Epithelial cell of alveolus of lung (primary cell): ENCODE measurements at places on chromosomes 3 and 15. TPM values are rescaled to one million over a fixed set of nuclear protein-coding genes. Genes with fewer than 3 reads are reported as not detected.

The ANKUB1 gene
- not detected in 2 replicates for total RNA-seq

The CPLX3 gene
- 0.48 TPM in 1 of 2 replicates, not detected in the other for total RNA-seq

The GALNT15 gene
- total RNA-seq: 1.2 and 16.8 TPM in 2 replicates

The COL8A1 gene
- 40.2 and 160 TPM in 2 replicates for total RNA-seq

The APOD gene
- total RNA-seq: 7.3 and 7.9 TPM in 2 replicates

The ERICH6 gene
- 0.48 TPM in 1 of 2 replicates, not detected in the other for total RNA-seq

The B3GNT5 gene
- total RNA-seq: 20.4 and 32.1 TPM in 2 replicates

The CDHR4 gene
- total RNA-seq: 0.16 TPM in 1 of 2 replicates, not detected in the other

The CCRL2 gene
- 0.39 TPM in 1 of 2 replicates, not detected in the other for total RNA-seq

The CCR9 gene
- total RNA-seq: not detected in 2 replicates

The C2CD4B gene
- 0.13 and 4.1 TPM in 2 replicates for total RNA-seq

The ESYT3 gene
- total RNA-seq: under 0.01 TPM in 1 of 2 replicates, not detected in the other

The NR1I2 gene
- total RNA-seq: not detected in 2 replicates

The TRPM1 gene
- total RNA-seq: not detected in 2 replicates

The ANKRD63 gene
- total RNA-seq: not detected in 2 replicates

The ACKR4 gene
- total RNA-seq: not detected in 2 replicates

The NDN gene
- 76.9 and 172 TPM in 2 replicates for total RNA-seq

The ZNF717 gene
- 5.3 and 10.7 TPM in 2 replicates for total RNA-seq

The ALDH1A3 gene
- 22.7 and 71.6 TPM in 2 replicates for total RNA-seq

The CLRN1 gene
- total RNA-seq: not detected in 2 replicates

The RASGRP1 gene
- 0.52 TPM in 1 of 2 replicates, not detected in the other for total RNA-seq

The ACKR2 gene
- total RNA-seq: 0.91 and 1.1 TPM in 2 replicates

The REC114 gene
- not detected in 2 replicates for total RNA-seq

The CAMK2N2 gene
- total RNA-seq: 0.39 TPM in 1 of 2 replicates, not detected in the other

The DPPA4 gene
- 0.39 TPM in 1 of 2 replicates, not detected in the other for total RNA-seq

The SCG5 gene
- total RNA-seq: 24.4 and 46.5 TPM in 2 replicates

The NEDD4 gene
- total RNA-seq: 19.0 and 19.9 TPM in 2 replicates

The GFM1 gene
- total RNA-seq: 15.1 and 15.6 TPM in 2 replicates

The ADCY5 gene
- 0.13 and 0.16 TPM in 2 replicates for total RNA-seq

The MYZAP gene
- 0.72 and 0.78 TPM in 2 replicates for total RNA-seq

The CSTA gene
- total RNA-seq: 0.88 and 2.1 TPM in 2 replicates

The MRAS gene
- 25.1 and 83.3 TPM in 2 replicates for total RNA-seq

The STRIT1 gene
- not detected in 2 replicates for total RNA-seq

The HRG gene
- total RNA-seq: not detected in 2 replicates

The GANC gene
- 10.6 and 17.5 TPM in 2 replicates for total RNA-seq

The TIMMDC1 gene
- 47.4 and 51.6 TPM in 2 replicates for total RNA-seq

The NSUN3 gene
- 6.3 and 9.5 TPM in 2 replicates for total RNA-seq

The IGSF11 gene
- not detected in 2 replicates for total RNA-seq

The NPAP1 gene
- not detected in 2 replicates for total RNA-seq

The LRRK1 gene
- total RNA-seq: 4.0 and 9.8 TPM in 2 replicates

The CCR8 gene
- not detected in 2 replicates for total RNA-seq

The ZBED2 gene
- total RNA-seq: 0.39 TPM in 1 of 2 replicates, not detected in the other

The GP5 gene
- 0.24 TPM in 1 of 2 replicates, not detected in the other for total RNA-seq

The HIGD2B gene
- total RNA-seq: not detected in 2 replicates

The NEK11 gene
- total RNA-seq: 0.32 and 2.2 TPM in 2 replicates

The TM4SF1 gene
- 68.7 and 157 TPM in 2 replicates for total RNA-seq

The OR5K2 gene
- not detected in 2 replicates for total RNA-seq

The CAMKV gene
- total RNA-seq: not detected in 2 replicates

The SHISA5 gene
- 215 and 254 TPM in 2 replicates for total RNA-seq

The SLC25A20 gene
- 8.9 and 12.7 TPM in 2 replicates for total RNA-seq

The CCDC32 gene
- total RNA-seq: 26.5 and 49.1 TPM in 2 replicates

The PIERCE2 gene
- 6.5 TPM in 1 of 2 replicates, not detected in the other for total RNA-seq

The ACTC1 gene
- 0.52 and 30.7 TPM in 2 replicates for total RNA-seq

The MUSTN1 gene
- 5.7 TPM in 1 of 2 replicates, not detected in the other for total RNA-seq

The GNAT1 gene
- not detected in 2 replicates for total RNA-seq

The TMEM158 gene
- 25.3 and 153 TPM in 2 replicates for total RNA-seq

The SPINT1 gene
- 4.1 and 31.0 TPM in 2 replicates for total RNA-seq

The IL16 gene
- 2.7 and 3.2 TPM in 2 replicates for total RNA-seq
